ENCODE measurements at places on chromosomes 1 and 21.

DNA sequence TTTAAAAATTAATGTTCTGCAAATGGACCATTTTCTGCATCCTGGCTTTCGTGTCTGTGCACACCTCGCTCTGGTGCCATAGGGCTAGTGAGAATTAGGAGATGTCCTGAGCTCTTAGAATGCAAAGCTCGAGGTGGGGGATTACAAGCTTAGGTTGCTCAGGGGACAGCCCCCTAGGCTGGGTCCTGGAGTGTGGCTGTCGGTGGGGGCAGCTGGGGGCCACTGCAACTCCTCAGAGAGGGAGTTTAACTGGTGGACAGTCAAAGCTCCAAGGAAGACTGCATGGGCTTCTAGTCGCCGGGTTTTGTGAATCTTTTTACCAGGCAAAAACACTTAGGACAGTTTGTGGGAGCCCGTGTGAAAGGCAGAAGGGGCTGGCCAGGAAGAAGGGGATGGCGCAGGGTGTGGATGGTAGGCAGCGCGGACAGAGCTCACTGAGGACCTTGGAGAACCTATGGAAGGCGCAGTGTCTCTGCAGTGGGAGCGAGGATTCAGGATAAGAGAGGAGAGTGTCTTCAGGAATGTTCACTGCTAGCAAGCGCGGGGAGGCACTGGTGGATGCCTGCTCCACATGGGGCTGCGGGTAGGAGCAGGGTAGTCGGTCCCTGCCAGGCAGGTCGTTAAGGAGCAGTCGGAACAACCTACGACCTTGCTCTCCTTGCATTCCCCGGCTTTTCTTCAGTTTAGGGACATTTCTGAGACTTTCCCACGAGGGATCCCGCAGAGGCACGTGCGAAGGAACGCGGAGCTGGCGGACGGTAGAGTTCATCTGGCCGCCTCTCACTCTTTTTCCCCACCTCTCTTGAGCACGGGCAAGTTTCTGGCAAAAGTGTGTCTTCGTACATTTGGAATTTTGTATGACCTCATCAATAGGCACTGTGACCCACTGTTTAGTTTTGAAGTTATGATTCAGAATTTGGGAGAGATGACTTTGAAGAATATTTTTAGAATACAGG lies 12.9 kb upstream of the KCNE1 start:
- no peak for DNase-seq

GRCh38 chr1:76867342-76868130 lies at the start of gene ST6GALNAC5:
TSS of gene ST6GALNAC5 (plus strand) at chr1:76867480.
- peak; percentile 14 for DNase-seq

DNA sequence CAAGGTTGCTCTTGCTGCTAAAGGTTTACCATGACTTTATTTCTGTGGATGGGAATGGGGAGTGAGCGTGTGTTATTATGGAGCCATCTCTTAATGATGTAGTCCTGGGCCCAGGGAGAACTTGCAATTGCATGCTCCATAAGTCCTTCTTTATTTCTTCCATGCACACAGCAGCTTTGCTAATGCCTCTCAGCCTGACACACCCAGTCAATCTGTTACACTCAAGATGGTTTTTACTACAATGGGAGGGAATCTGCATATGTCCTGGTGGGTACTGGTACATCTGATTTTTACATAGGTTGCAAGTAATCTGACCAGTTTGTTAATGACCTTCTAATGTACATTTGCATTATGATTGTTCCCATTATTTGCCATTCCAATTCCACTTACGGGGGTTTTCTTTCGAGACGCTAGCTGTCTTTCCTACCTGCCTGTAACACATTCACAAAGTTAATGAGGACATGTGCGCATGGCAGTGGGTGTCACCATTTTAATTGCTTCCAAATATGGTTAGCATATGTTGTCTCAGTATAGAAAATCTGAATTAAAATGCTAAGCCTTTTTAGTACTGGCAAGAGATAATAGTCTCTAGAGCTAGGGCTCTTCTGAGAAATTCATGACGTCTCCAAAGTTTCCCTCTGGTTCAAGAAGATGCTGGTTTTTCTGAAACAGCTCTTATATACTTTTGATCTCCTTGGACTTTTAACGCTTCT lies 188.2 kb downstream of the GRIK1 start:
- no peak for DNase-seq

DNA sequence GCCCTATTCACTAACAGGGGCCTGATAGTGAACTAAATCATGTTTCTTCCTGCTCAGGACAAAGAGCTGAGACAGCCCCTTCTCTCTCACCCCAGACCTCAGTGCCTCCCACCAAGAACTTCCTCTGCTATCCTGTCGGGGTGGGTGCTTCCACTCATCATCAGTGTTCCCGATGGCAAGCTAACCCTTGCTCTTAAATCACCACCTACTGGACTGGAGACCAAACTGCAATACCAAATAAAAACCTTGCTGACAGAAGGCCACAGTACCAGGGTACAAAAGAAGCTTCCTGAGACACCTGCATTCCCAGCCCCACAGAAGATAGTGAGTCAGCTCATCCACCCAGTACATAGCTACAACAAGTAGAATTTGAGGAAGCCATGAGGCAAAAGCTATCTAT lies 799.5 kb downstream of the LTN1 start:
- no peak for DNase-seq

GRCh38 chr1:219434285-219434922 lies 178.5 kb downstream of the ZC3H11B start:
- no peak for DNase-seq

DNA sequence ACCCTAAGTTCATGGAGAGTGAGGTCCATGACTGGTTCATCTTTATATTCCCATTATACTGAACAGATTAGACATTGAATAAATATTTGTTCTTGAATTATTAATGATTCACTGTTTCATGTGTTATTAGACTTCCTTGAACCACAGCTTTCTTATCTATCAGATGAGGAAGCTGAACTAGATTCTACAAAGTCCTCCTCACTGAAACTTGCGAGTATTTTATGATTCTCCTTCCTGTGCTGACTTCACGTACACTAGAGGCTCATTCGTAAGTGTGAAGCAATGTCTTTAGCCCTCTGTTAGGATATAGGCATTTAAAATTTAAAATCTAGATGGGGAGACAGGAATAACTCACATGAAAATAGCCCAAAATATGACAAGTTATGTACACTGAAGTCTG lies 95.6 kb upstream of the IRF2BP2 start:
- no peak for DNase-seq

GRCh38 chr1:189866606-189867005 lies 611.1 kb downstream of the BRINP3 start:
- no peak for DNase-seq

DNA sequence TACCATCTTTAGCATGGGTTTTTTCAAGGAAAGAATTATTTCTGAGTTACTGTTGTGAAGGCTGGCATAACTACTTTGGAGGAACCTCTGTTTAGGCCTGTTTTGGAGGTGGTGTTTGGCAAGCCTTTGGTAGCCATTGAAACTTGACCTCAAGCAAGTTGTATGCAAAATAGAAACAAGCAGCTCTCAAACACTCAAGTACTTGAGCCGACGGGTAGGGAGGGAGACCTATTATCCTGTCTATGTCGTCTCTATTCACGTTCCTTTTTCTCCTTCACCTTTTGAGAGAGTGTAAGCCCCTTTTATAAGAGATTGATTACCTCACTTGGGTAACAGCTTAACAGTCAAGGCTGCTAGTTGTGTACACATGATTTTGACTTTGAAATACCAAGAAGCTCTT lies 878.3 kb upstream of the CXADR start:
- DNase-seq: no peak

DNA sequence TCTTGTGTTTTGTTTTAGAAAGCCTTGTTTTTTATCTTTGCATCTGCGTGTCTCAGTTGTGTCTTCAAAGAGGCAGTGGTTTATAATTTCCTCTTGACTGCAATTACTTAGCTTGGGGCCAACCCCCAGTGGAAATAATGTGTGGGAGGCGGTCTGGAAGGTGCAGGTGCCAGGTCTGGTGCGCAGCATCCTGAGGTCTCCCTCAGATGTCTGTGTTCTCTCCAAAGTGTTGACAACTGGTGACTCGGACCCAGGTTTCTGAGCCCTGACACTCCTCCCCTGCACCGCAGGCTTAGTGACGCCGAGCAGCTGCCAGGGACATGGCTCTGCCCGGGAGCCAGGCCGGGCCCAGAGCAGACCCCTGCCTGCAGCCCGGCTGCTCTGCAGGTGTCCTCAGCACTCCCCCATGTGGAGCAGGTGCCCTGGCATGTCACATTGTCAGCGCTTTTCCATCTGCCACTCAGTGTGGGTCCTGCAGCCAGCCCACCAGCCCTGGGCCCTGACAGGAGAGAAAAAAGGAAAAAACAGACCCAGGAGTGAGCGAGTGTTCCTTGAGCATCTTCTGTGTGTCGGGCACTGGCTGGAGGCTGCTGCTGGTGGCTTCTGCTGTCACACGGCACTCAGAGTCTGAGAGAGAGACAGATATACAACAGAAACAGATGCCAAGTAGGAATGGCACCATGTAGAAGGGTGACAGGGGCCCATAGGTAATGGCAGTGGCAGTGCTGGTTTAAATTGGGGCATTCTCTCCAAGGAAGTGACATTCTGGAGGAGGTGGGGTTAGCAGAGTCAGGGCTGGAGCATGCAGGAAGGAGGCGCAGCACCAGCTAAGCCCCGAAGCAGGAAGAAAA lies 24.8 kb upstream of the SELENON start:
- DNase-seq: peak; percentile 52

GRCh38 chr1:183911285-183911684 lies 106.4 kb downstream of the RGL1 start:
- DNase-seq: peak; percentile 69

GRCh38 chr1:41631154-41631553 lies 146.7 kb upstream of the EDN2 start:
- DNase-seq: no peak

DNA sequence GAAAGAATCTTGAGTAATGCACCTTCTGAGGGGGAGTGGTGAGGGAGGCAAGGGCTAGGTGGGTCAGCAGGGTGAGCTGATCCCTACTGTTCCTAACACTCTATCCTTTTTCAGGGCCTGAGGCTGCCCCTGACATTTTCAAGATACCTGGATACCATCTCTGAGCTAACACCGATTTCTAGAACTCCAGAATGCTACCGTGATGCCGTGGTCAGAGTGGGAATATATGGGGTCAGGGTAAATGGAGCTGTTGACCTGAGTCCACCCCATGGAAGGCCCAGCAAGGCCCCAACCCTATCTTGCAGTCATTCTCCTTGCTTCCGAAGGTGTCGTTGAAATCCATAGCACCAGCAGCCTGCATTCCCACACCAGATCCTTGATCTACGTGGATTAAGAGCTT lies 18.0 kb upstream of the PTPRF start:
- no peak for DNase-seq

DNA sequence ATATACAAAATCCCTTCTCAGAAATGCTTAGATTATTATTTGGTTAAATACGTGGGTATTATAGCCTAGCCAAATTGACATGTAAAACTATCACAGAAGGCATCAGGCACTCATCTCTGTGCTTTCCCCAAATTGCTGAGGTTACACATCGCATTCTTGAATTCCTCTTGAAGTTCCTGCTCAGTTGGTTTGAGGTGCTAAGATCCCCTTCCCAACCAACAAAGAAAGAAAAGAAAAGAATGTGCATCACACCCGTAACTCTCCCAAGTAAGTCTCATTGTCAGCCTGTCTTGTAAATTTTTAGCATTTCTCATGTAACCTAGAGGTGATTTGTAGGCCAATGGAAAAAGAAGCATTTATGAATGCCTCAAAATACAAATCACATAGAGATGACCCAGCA lies 539.2 kb upstream of the PRMT6 start:
- no peak for DNase-seq

- DNase-seq: no peak
Observed at GRCh38 chr1:178537382-178538090, 24.6 kb downstream of the TEX35 start.

DNA sequence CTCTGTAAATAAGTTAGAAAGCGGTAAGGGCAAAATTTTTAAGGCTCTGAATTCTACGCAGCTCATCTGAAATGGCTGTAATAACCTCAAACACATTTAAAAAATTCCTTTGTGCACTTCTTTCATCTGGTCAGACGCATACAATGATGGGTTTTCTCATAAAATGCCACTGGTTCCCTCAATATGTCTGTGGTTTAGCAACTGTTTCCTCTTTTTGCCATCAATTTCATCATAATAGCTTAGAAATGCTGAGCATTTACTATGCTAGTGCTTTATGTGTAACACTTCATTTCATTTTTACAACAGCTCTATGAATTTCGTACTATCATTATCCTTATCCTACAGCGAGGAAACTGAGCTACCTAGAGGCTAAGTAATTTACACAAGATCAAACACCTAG lies 35.3 kb upstream of the DMRTA2 start:
- DNase-seq: no peak

- no peak for DNase-seq
Observed at GRCh38 chr1:40880813-40881549, 18.8 kb upstream of the CITED4 start.

DNA sequence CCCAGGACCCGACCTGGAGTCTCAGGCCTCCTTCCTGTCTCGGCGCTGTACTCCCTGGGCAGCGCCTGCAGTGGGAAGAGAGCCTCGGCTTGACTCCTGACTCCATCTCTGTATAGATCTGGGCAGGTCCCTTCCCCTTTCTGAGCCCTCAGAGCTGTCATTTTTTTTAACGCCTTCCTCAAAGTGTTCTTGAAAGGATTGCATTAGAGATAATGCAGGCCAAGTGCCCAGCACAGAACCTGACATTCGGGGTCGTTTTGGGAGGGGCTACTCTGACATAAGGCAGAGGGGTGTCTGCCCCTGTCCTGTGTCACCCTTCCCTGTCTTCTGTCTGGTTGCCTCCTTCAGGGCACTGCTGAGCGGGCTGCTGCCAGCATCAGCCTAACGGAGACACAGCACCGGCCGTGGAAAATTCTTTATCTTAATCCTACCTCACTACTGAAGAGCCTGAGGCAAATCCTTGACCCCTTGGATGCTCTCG lies 271.6 kb downstream of the TRABD2B start:
- peak; percentile 30 for DNase-seq

DNA sequence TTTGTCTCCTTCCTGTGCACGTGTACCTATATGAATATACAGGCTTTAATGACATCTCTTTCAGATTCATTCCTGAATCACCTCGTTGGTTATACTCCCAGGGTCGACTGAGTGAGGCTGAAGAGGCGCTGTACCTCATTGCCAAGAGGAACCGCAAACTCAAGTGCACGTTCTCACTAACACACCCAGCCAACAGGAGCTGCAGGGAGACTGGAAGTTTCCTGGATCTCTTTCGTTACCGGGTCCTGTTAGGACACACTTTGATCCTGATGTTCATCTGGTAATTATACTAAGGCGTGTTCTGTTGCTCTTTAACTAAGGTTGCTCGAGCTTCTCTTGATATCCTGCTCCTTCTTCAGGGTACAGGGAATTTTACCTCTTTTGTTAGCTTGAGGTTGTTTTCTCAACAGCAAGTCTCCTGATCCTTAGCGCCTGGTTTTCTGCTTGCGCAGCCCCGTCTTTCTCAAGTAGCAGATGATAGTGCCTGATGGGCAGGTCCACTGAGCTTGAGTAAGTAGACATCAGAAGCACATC lies 55.1 kb downstream of the SLC22A15 start:
- DNase-seq: no peak

- DNase-seq: no peak
Observed at GRCh38 chr1:244675167-244675566, 22.2 kb downstream of the DESI2 start.

Data from GM20000 (cell line).